Fibroblast of lung (primary cell): ENCODE measurements at places on chromosomes 2 and 18. TPM values are rescaled to one million over a fixed set of nuclear protein-coding genes. Genes with fewer than 3 reads are reported as not detected.

GRCh38 chr2:50556502-50556901, 475.4 kb downstream of the NRXN1 start:
- no peak for DNase-seq

DNA sequence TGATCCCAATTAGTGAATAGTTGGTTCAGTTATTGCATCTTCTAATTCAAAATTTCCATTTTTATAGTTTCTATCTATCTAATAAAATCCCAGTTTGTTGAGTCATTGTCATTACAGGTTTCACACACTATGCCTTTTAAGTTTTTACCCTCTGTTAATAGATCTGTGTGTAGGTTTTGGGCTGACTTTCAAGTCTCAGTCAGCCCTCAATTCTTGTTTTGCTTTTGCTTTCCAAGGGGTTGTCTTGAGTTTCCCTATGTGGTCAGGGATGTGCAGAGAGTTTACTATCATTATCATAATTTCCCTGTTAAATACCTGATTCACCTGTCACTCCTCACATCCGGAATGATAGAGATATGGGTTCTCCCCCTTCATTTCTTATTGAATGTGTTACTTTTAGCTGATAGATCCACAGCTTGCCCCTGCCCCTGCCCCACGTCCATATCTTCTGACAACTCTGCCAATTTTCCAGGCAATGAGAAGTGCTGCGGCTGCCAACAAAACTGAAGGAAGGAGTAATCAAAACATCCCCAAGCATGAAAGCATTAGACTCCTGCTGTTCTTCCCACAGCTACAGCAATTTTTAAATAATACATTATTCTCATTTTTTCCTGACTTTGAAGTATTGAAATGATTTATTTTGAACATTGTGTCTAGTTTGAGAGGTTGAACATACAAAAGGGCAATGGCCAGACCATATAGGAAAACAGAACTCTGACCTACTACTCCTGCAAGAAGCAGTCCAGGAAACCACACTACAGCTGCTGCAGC, 1064.8 kb downstream of the SUCLG1 start:
- peak; percentile 0 for DNase-seq

DNA sequence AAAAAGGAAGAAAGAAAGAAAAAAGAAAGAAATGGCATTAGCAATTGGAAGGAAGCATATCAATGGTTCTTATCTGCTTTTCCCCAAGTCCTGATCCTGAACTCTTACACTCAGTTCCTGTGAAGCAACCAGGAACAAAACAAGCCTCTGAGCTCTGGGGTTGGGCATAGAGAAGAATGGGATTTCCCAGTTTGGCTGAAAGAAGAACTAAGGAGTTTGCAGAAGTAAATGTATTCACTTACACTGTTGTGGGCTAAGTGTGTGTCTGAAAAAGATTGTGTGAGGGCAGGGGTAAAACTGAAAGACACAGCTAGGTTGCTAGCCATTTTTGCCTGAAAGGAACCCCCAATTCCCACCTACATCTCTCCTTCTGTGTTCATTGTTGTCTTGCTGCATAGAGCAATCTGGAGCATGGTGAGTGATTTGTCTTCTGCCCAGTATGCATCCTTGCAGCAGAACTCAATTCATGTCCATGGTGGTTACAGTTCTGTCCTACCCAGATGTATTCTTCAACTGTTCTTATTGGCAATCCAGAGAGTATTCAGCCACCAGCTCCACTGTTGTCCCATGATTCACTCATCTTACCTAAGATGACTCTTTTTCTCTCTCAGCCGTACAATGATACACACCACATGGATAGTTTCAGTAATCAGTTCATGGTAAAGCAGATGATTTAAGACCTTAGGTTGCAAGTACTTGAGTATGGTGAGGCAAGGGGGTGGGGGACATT, 348.7 kb downstream of the ARHGAP15 start:
- DNase-seq: no peak

GRCh38 chr18:51009072-51009471, 20.9 kb upstream of the SMAD4 start:
- peak; percentile 50 for DNase-seq

GRCh38 chr2:214377286-214377624, 33.6 kb upstream of the VWC2L start:
- DNase-seq: no peak

GRCh38 chr18:75491361-75491760, 63.9 kb upstream of the SMIM21 start:
- DNase-seq: peak; percentile 64

The RGPD4 gene
- total RNA-seq: under 0.01 TPM in 1 of 2 replicates, not detected in the other

The PKDCC gene
- 63.9 and 70.1 TPM in 2 replicates for total RNA-seq

The ADAM23 gene
- 2.3 and 3.1 TPM in 2 replicates for total RNA-seq

The MYL1 gene
- not detected in 2 replicates for total RNA-seq
